ENCODE measurements at places on chromosomes 3 and 15. TPM values are rescaled to one million over a fixed set of nuclear protein-coding genes. Genes with fewer than 3 reads are reported as not detected.

The MASP1 gene
- 3.2 TPM for total RNA-seq

The CSTA gene
- 28.7 TPM for total RNA-seq

The SRGAP3 gene
- total RNA-seq: 2.7 TPM

The GP9 gene
- not detected for total RNA-seq

The ASB14 gene
- total RNA-seq: not detected

The C3orf62 gene
- total RNA-seq: 5.8 TPM

The MRPL3 gene
- 74.6 TPM for total RNA-seq

The LCTL gene
- not detected for total RNA-seq

The SNRPA1 gene
- 40.8 TPM for total RNA-seq

The PLSCR2 gene
- not detected for total RNA-seq
